ENCODE measurements at places on chromosomes 5 and 9.

DNA sequence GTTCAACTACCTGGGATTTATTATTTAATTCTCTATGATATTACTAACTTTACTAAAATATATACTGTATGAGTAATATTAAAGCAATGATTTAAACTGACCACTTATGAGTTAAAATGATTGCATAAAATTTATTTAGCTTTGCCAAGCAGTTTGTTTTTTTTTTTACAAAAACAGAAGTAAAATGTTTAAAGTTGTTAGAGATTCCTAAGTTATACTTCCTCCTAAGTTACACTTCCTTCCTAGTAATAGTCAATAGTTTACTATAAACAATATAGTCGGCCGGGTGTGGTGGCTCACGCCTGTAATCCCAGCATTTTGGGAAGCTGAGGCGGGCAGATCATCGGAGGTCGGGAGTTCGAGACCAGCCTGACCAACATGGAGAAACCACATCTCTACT lies 23.7 kb upstream of the LRRC19 start:
- DNase-seq: peak; percentile 13

- no peak for DNase-seq
Observed at GRCh38 chr5:123451047-123451446, 27.8 kb upstream of the CEP120 start.

- peak; percentile 87 for DNase-seq
Observed at GRCh38 chr5:74613283-74613682, 27.2 kb downstream of the ENC1 start.

DNA sequence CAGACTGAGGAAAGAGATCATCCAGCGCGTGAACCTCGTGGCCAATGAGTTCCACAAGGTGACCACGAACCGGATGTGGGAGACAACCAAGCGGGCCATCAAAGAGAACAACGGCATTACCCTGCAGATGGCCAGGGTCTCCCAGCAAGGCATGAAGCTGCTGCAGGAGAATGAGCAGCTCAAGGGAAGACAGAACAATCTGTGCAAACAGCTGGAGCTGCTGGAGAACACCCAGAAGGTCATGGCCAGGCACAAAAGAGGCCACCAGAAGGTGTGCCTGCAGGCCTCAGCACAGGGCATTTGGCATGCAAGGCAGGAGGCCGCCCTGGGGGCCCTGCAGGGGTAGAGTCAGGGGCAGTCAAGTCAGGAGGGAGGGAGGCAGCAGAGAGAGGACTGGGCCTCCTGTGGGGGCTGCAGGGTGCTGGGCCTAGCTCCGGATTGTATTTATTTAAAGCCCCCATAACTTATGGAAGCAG lies 4.2 kb downstream of the PTRH1 start:
- no peak for DNase-seq

GRCh38 chr9:99778308-99778707 lies 43.4 kb upstream of the NR4A3 start:
- no peak for DNase-seq

DNA sequence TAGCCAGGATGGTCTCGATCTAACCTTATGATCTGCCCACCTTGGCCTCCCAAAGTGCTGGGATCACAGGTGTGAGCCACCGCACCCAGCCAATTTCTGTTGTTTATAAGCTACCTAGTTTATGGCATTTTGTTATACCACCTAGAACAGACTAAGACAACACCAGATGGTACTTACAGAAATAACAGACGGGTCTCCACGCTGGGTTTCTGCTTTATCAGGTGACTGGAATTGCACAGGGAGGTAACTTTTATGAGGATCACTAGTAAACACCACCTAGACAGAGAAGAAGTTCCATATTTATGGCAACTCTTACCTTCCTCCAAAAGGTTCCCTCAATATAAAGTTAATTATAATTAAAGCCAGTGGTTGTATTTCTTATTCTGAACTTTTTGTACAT lies 74.0 kb downstream of the CEMIP2 start:
- DNase-seq: no peak

GRCh38 chr5:158559643-158560042 lies 540.1 kb downstream of the EBF1 start:
- no peak for DNase-seq

GRCh38 chr9:71910650-71911060 lies 338 bp downstream of the ABHD17B start:
- DNase-seq: no peak

- DNase-seq: no peak
Observed at GRCh38 chr9:21803649-21804048, 1.2 kb downstream of the MTAP start.

DNA sequence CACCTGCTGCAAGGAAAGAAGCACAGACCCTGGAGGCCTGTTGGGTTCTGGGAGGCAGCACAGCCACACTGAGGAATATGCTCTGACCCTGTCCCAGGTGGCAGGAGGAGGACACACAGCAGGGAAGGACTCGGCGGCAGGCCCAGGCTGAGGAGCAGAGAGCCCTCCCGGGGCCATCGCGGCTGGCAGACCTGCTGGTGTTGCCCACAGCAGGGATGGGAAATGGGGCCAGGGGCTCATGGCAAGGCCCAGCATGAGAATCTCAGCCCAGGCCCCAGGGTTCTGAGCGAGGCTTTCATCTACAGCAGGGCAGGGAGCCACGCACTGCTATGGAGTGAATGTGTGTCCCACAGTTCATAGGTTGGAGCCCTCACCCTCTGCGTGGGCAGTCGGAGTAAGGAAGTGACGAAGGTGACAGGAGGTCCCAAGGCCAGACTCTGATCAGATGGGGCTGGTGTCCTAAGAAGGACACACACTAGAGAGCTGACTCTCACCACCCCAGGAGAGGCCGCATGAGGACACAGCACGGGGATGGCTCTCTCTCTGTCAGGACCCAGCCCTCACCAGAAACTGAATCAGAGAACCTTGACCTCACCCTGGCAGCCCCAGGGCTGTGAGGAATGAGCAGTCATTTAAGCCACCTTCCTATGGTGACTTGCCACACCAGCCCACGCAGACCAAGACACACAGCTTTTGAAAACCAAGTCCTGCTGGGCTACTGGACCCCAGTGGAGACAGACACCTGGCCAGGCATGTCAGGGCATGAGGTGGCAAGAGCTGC lies 10.3 kb upstream of the GPSM1 start:
- DNase-seq: no peak

DNA sequence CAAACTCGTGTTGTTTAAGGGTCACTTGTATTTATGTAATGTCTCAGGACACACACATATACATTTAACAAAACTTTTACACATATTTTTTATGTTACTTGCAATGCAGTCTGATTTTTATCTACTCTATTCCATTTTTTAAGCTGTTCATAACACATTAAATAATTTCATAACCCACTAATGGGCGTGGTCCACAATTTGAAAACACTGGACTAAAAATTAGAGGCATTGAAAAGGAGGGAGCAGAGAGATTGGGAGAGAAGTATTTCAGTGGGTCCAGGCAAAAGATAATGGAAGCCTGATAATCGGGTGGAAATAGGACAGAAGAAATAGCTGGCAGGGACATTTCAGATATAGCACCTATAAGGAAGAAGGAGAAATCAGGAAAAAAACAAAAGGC lies 597.3 kb upstream of the CLINT1 start:
- no peak for DNase-seq

GRCh38 chr9:81317223-81317622 lies 372.1 kb downstream of the TLE1 start:
- DNase-seq: no peak

- peak; percentile 89 for DNase-seq
Observed at GRCh38 chr5:88732181-88732633, 150.8 kb downstream of the MEF2C start.

DNA sequence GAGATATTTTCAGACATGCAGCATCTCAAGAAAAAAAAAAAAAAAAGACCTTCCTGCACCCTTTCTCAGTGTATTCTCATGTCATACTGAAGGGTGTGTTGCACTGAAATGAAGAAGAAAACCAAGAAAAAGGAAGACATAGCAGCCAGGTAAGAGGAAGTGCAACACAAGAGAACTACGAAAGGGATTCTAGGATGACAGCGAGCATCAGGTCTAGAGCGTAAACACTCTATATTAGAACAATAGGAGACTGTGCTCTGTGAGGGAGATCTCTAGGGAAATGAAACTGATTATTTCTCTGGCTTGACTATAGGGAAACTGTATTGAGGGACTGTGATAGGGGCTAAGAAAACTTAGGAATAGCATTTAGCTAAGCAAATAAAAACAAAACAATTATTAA lies 30.0 kb downstream of the BTF3 start:
- DNase-seq: no peak

- DNase-seq: no peak
Observed at GRCh38 chr5:107431998-107432397, 238.7 kb downstream of the EFNA5 start.

DNA sequence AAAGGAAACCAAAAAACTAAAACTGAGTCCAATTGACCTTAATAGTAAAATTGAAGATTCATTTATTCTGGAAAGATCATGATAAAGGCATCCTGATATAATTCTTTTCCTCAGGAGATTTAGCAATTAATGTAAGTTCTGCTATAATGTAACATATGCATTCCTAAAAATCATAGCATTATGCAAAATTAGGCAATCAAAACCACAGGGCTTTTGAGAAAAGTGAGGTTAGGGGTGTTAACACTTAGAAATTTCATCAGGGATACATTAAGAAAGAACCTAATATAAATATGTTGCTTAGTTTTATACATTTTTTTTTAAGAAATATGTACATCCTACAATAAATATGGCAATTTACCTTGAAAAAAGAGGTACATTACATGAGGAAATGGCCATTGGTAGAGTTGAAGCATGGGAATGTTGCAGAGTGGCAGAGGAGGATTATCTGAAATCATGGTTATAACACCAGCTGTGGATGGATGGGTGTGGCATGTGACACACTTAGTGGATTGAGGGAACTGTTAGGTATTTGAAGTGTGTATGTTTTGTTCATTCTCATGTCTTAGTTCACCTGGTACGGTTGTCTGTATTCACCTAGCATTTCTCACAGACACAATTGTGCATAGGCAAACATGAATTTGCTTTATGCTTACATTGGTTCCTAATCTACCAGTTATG lies 51.1 kb downstream of the CCNH start:
- DNase-seq: peak; percentile 23

DNA sequence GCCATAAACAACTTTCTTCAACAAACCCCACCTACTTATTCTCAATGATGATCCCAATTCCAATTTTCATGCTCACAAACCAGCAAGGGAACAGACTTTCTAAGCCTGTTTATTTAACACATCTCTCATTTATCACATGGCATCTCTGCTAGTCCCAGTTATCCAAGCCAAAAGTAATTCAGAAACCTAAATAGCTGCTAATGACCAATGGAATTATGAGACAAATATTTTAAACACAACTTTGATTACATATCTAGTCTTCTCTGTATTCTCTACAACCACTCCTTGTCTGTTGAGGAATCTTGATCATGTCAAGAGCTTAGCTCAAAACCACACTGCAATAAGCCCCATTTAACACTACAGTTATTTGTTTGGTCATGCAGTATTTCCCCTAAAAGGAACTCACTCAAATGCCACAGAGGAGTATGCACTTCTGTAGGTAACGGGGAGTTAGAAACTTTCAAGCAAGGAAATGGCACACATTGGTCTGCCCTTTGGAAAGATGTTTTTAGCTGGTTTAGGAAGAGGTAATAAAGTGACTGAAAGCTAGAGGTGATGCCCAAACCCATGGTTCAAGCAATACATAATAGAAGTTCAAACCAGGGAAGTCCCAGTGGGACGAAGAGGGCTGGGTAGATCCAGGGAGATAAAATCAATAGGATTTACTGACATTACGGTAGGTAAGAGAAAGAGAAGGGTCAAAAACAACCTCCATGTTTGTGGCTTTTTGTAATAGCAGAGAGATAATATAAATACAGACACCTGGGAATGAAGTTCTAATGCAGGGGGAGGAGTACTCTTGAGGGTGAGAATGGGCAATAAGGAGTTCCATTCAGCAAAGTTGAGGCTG lies 42.1 kb upstream of the HTR4 start:
- DNase-seq: no peak

GRCh38 chr5:122362361-122362760 lies 50.3 kb downstream of the SNCAIP start:
- no peak for DNase-seq

- DNase-seq: no peak
Observed at GRCh38 chr9:16132513-16132912, 579.7 kb downstream of the CCDC171 start.

DNA sequence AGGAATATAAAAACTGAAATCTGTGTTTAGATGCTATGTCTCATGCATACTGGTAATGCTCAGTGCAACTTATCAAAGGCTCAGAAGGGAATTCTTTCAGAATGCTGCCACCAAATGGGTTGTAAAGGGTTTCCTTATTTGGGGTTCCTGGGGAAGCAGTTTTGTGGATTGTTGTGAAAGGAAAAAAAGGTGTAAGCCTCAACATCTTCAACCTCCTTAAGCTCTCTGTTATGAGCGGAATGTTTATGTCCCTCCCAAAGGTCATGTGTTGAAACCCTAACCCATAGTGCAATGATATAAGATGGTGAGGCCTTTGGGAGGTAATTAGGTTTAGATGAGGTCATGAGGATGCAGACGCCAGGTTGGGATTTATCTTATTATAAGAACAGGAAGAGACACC lies 41.6 kb downstream of the GNA14 start:
- no peak for DNase-seq

DNA sequence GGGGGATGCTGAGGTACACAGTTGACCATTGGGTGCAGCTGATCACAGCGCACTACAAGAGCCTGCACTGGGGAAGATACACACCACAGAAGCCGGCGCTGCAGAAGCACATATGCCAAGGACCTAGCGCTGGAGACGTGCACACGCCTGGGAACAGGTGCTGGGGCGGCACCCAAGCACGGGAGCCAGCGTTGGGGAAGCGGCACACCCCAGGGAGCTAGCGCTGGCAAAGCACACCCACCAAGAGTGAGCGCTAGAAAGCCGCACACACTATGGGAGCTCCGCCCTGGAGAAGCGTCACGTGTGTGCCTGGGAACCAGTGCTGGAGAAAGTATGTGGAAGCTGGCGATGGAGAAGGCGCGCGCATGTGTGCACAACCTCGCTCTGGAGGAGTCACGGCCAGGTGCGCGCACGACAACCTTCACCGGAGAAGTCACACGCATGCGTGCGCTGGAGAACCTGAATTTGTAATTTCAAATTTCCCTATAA lies 4.5 kb downstream of the FANCC start:
- peak; percentile 48 for DNase-seq

GRCh38 chr5:174247301-174247700 lies 201.8 kb downstream of the NSG2 start:
- no peak for DNase-seq

DNA sequence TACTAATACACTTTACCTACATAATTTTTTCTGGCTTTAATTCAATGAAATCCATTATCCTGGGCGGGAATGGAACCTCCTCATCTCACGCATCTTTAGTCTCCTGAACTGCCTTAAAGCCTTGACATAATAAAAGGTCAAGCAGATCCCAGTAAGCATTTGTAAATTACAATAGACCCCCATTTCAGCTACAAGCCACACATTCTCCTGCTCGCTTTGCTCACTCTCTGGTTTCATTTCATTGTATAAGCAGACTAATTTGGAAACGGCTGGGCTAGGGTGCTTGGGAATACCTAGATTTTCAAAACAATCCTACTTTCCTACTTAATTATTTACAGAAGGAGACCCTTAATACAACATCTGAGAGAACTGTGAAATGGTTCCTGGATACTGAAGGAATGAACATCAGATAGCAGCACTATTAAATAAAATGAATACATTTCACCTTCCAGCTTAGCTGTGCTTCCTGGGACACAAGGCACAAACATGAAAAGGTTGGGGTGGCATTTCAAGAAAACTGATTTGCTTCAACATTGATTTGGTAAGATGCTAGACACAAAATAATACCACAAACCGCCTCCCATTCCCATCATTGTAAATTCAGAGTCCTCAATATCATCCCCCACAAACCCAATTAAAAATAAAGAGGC lies 1.5 kb downstream of the JAKMIP2 start:
- DNase-seq: no peak

Data from suppressor macrophage (primary cell).